Non-pigmented ciliary epithelial cell (primary cell): ENCODE measurements at places on chromosomes 12 and 14.

DNA sequence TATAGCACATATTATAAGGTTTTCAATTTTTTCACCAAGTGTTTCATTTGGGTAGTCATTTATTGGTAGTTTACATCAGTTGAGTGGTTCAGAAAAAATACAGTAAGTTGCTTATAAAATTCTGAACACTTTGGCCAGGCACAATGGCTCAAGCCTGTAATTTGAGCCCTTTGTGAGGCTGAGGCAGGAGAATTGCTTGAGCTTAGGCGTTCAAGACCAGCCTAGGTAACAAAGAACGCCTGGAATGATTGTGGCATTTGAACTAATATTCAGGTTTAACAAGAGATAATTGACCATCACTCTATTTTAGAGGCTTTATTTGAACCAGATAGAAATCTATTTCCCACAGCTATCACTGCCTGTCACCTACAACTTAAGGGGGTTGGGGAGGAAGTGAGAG is 22.7 kb downstream of the HIF1A start:
- no peak for DNase-seq

DNA sequence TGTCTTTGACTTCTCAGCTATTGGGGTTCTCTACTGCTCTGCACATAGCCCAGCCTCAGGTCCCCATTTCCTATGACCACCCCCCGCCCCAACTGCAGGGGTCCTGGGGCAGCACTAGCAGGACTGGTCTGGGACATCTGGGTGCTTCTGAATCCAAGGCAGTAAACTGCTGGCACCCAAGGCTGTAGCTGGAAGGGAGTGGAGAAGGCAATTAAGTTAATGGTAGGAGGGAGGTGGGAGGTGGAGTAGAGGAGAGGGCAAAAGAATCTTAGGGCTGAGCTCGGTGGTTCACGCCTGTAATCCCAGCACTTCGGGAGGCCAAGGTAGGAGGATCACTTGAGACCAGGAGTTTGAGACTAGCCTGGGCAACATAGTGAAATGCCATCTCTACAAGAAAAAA is 11.5 kb downstream of the PLEK2 start:
- DNase-seq: no peak

GRCh38 chr14:101851183-101851582 is 89.7 kb downstream of the PPP2R5C start:
- DNase-seq: no peak

GRCh38 chr14:86084097-86084496 is 554.2 kb downstream of the FLRT2 start:
- DNase-seq: no peak

- DNase-seq: no peak
Measured at GRCh38 chr12:50699154-50699553, 64.7 kb upstream of the ATF1 start.

DNA sequence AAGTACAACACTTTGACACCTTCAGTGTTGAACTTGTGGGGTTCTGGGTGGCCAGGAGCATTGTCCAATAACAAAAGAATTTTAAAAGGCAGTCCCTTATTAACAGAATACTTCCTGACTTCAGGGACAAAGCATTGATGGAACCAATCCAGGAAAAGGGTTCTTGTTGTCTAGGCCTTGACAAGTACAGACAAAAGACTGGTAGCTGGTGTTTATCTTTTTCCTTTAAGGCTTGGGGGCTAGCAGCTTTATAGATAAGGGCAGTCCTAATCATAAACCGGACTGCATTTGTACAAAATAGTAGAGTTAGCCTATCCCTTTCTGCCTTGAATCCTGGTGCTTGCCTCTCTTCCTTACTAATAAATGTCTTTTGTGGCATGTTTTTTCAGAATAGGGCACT is 27.4 kb downstream of the FAM177A1 start:
- no peak for DNase-seq

DNA sequence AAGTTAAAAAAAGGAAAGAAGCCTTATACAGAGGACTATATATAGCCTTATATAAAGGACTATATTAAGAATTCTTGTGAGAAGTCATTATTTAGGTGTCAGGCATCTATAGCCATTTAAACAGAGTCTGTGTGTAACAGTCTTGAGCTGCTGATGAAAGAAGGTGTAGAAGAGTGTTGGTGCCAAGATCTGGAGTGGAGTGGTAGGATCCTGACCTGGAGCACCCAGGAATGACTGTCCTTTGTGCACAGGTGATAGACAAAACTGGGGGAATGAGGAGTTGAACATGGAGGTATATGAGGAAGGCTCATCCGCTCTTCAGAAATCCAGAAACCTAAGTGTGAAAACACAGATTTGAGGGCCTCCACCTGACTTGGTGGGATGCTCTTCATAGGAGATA is 747.3 kb downstream of the NRXN3 start:
- no peak for DNase-seq

DNA sequence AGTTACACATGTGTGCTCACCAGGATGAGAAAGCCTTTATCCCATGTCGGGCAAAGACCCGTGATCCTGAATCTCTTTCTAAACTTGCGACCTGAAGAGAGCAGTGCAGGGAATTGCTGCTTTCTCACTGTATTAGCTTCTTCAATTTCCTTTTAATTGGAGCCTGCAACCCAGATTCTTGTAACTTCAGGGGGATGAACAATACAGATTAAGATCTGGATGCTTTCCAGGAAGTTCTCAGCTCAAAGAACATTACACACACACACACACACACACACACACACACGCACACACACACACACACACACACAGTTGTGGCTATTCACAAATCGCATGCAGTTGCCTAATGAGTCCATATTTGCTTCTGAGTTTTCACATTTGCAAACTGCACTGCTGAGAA is 268.3 kb downstream of the NPAS3 start:
- no peak for DNase-seq
